ENCODE measurements at places on chromosomes 1 and 21.

- no peak for DNase-seq
These were observed 92.3 kb upstream of the CHODL start for GRCh38 chr21:18152371-18152770.

- DNase-seq: no peak
These were observed 73.1 kb downstream of the KCNJ6 start for GRCh38 chr21:37843191-37843590.

DNA sequence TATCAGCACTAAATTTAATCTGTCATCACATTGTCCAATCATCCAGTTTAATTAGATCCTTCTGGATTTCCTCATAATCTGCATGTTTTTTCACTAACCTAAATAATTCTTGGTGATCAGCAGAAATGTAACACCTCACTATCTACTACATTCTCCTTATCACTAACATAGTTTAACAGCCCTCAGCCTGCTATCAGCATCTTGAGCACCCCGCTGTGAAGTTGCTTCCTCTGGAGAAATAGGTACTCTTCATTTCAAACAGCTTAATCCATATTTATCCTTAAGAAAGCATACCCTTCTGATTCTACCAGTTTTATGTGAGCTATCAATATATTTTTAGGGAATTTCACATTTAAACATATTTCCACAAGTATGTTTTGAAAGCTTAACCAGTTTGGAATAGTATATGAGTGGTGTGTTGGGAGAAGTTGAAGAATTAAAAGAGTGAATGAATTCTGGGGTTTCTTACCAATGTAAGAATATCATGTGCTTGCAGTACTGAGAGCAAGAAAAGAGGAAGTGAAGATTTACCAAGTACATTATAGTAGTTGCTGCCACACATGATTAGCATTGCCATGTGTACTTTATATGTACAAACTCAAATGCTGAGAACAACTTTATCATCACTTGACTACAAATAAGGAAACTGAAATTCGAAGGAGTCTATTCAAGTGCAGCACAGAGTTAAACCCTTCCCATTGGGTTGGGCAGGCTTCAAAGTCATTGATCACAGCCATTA, 771.1 kb upstream of the ADGRL4 start:
- no peak for DNase-seq

DNA sequence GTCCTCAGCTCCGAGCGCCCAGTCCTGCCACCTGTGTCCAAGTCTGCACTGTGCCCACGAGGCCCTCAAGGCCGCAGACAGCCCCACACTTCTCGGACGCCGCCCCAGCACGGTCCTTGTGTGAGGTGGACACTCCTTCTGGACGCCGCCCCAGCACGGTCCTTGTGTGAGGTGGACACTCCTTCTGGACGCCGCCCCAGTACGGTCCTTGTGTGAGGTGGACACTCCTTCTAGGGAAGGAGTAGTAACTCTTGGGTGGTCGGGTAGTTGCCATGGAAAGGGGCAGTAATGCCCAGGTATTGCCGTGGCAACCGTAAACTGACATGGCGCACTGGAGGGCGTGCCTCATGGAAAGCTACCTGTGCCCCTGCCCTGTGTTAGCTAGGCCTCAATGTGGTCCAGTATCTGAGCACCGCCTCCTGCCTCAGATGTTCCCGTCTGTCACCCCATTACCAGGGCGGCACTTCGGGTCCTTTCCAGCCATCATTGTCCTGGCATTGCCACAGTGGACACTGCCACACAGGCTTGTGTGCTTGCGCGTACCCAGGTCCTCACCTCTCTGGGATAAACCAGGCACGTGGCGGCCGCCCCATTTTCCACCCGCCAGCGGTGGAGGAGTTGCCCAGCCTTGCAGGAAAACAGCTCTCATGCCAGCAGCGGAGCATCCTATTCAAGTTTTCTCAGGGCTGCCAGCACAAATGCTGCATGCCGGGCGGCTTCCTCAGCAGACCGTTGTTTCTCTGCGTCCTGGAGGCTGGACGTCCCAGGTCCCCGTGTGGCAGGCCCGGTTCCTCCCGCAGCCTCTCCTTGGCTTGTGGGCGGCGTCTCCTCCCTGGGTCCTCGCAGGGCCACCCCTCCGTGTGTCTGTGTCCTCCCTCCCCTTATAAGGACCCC, 40.8 kb upstream of the POFUT2 start:
- no peak for DNase-seq

GRCh38 chr21:31558189-31558961, 101.1 kb upstream of the SOD1 start:
- no peak for DNase-seq

DNA sequence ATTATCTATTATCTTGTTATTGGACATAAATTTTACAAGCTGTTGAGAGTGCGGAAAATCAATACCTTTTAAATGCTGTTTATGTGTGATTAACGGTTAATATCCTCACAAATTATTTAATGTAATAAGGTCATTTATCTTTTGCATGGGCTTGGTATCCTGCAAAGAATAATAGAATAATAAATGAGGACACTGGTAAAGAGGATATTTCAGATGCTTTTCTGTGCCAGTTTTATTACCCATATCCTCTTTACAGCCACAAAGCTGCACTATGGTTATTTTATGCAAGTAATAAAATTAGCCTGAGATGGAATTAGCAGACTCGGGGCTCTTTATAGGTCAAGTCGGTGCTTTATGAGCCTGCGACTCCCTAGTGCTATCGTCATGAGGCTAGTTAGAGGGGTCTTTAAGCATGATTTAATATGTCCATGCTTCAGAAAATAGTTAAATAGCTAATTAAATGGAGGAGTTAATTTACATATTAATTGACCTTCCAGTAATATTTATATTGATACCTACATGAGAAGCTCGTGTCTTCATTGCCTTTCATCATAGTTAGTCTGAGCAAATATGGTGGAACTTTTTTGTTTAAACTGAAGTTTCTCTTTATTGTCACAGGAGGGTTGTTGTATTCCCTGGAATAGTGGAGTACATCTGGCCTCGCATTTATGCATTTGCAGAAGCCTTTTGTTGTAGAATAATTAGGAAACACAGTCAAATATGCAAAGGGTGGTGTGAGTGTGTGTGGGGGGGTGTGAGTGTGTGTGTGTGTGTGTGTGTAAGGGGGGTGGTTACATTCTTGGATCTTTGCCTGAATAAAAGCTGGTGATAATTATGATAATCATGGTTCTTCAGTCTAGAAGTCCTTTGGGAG, 120.3 kb downstream of the ATG4C start:
- DNase-seq: no peak

DNA sequence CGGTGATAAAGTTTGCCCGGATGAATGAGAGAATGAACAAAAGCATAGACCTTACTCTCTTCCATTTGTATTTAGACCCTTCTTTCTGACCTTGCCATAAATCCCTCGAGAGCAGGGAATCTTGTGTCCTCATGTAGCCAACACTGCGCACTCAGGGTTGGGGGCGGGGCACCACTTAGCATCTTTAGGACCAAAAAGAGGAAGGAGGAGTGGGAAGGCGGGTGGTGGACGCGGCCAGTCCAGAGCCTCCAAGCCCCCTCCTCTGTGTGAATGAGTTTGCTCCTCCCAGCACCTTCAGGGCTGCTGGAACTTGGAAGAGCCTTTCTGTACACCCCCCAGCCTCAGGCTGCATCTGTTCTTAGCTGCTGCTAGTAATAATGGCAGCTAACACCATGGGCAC, 141.9 kb upstream of the TMEM51 start:
- DNase-seq: no peak

DNA sequence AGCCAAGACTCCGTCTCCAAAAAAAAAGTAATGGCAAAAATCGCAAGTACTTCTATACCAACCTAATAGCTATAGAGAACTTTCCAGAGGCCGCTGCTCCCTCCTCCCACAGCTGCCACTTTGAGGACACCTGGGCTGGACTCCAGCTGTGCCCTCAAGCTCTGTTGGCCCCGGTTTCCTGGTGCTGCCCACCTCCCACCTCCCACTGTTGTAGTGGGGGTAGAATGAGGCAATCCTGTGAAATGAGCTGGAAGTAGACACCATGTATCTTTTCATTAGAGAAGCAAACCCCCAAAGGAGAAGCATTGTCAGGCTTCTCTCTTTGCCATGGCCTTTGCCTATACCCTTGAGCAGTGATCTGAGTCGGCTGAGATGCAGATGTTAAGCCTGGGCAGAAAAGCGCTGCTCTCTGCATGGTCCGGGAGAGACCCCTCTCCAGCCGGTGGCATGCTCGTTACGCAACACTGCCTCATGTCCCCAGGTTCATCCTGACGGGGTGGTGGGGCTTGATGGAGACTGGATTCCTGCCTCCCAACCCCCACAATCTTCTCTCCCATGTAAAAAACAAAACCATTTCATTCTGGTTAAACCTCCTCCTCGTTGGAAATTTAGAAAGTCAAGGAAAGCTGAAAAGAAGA, 39.7 kb downstream of the SIM2 start:
- DNase-seq: no peak

DNA sequence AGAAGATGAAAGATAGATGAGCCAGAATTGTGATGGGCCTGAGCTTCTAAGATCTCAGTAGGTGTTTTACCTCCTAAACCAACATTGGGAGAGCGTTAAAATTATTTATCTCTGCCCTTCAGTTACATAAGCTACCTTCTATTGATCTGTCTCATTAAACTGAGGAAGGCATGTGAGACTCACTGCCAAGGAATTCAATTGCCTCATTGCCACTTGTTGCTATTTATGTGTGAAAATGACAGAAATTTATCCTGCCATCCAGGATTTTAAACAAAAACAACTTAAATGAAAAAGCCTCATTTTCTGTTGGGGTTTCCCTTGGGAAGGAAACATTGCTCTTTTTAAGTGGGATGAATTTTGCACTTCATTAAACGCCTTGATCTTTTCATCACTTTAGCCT, 78.7 kb upstream of the RUNX1 start:
- no peak for DNase-seq

GRCh38 chr1:66374148-66374547, 159.8 kb upstream of the SGIP1 start:
- no peak for DNase-seq

GRCh38 chr1:46622344-46622743, 5.7 kb upstream of the MOB3C start:
- peak; percentile 66 for DNase-seq

DNA sequence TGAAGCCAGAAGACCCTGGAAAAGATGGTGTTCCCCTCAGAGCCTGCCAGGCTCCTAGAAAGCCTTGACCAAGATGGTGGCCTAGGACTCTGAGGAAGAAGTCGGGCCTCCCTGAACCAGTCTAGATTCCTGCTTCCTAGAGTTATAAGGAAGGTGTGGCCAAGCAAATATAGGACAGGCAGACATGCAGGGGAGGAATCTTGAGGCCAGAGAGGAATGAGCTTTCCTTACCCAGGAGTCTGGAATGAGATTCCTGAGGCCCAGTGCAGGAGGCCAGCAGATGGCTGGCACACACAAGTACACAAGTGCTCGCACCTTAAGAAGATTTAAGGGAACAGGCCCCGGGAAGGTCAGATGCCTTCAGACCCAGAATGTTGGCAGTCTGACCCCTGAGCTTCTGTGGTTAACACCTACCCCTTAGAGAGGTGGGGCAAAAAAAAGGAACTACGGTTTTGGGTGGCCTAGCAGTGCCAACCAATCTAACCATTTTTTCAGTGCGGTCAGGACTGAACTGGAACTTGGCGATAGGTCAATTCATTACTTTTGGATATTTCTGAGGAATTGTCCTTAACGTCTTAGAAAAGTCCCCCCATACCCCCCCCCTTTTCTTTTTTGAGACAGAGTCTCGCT, 73.3 kb downstream of the MDM4 start:
- DNase-seq: no peak

DNA sequence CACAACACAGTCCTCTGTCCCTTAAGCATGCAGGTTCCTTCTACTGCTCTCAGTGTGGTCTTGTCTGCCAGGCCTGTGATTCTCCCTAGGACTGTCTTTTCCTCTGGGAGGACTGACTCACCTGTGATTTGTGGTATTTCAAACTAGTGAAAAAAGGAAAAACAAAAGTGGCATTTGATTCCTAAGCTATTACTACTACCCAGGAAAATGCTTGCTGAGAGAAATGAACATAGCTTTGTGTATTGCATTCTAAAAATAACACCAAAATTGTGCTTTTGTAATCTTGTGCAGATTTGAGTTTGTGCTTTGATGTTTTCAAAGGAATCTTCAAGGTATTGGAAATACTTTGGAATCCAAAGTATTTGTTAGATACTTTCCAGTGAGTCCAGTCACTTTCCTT, 57.0 kb downstream of the GPR161 start:
- DNase-seq: no peak

GRCh38 chr1:65165269-65165993, 17.4 kb downstream of the AK4 start:
- no peak for DNase-seq

DNA sequence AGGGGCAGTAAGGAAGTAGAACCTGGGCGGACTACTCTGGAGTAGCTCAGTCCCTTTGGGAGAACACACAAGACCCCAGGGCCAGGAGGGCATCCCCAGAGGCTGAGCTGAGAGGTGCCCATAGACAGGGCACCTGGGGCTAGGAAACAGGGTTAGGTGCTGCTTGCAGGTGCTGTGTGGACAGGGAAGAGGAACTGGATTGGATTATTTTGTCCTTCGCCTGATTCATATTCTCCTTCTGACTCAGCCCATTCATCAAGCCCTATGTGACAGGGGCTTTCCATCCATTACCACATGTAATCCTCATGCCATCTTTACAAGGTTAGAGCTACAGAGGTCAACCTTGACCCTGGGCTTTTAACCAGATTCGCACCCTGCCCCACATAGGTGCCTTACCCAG, 183.9 kb downstream of the C1orf94 start:
- no peak for DNase-seq

DNA sequence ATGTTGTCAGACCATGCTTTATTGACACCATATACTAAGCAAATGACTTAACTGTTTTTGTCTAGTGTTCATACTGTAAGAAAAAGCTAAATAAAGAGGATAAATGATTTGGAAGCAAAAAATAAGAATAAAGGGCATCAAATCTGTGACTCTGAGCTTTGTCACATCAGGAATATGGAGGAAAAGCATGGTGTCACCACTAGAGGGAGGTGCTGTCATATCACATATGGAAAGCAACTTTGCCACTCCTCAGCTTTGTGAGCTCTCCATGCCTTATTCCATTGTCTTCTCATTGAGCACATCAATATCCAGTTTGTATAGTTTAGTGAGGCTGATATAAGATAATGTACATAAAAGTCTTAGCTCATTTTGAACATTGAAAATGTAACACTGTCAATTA, 20.8 kb upstream of the GBP1 start:
- DNase-seq: no peak

DNA sequence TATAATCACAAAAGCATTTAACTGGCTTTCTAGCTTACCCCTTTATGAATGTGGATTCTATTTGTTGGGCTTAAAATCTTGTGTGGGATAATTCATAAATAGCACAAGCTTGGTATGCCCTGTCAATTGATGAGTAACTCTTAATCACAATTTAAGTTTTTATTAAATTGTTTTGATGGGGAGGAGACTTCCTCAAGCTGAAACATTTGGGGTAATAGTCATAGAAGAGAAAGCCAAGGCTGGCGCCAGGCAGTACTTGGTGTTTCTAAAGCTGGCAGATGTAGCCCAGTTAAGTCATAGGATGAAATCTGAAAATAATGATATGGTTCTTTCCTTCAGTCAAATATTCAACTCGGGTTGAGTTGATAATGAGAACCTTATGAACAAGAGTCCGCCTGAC, 167.2 kb downstream of the FMN2 start:
- peak; percentile 33 for DNase-seq

GRCh38 chr21:14120091-14120734, 90.5 kb downstream of the LIPI start:
- peak; percentile 17 for DNase-seq
